Esophagus squamous epithelium (tissue), 5 donors: ENCODE measurements at places on chromosomes 4 and X.

GRCh38 chr4:84529169-84529751 lies 30.2 kb upstream of the NKX6-1 start:
- DNase-seq = no peak
- H3K36me3 ChIP-seq = no peaks in the 10 kb centered on the region
- no peaks in the 10 kb centered on the region for H3K4me1 ChIP-seq
- H3K27me3 ChIP-seq = no peaks in the 10 kb centered on the region

GRCh38 chr4:25552580-25553271 lies 102.9 kb upstream of the SLC34A2 start:
- no peaks in the 10 kb centered on the region for H3K36me3 ChIP-seq
- H3K27me3 ChIP-seq = no peaks in the 10 kb centered on the region
- no peak for DNase-seq
- H3K27ac ChIP-seq = peak overlapping the region; percentile 27

DNA sequence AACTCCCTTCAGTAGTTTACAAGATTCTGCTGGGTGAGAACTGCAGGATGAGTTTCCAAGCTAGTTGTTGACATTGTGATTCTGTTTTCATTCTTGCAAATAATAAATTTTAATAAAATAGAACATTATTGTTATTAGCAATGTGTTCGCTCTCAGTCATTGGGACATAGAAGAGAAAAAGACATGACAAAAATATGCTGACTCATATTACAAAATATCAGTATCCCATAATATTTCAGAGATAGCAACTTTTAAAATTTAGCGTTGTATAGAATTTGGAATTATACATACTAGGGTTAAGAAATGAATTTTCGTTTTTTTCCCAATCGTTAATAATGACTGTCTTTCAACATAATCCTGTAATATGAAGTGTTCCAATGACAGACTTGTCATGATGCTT lies 45.4 kb downstream of the KIT start:
- DNase-seq = no peak
- H3K4me3 ChIP-seq = no peak overlapping the region
- no peaks in the 10 kb centered on the region for H3K27me3 ChIP-seq
- H3K27ac ChIP-seq = no peak overlapping the region

GRCh38 chrX:139766545-139766983 lies 58.6 kb upstream of the MCF2 start:
- no peak for DNase-seq
- no peaks in the 10 kb centered on the region for H3K27me3 ChIP-seq
- no peak overlapping the region for H3K27ac ChIP-seq
- no peaks in the 10 kb centered on the region for H3K36me3 ChIP-seq
- H3K4me3 ChIP-seq = no peak overlapping the region

GRCh38 chr4:71355045-71355444 lies 16.2 kb downstream of the SLC4A4 start:
- no peaks in the 10 kb centered on the region for H3K27me3 ChIP-seq
- no peaks in the 10 kb centered on the region for H3K36me3 ChIP-seq
- no peak for DNase-seq
- no peak overlapping the region for H3K4me3 ChIP-seq
- no peaks in the 10 kb centered on the region for H3K4me1 ChIP-seq
- H3K27ac ChIP-seq = no peak overlapping the region

DNA sequence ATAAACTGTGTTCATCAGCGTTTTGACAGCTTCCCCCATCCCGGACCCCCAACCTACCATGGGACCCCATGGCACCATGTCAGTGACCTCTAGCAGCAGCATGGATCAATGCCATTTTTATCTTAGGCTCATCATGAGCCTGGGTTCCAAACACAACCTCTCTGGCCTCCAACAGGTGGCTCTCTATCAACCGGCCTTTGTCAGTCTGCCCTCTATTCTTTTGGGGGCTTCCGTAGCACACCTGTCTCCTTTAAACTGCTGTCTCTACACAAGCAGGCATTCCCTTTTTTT lies 721 bp upstream of the TMEM150C start:
- no peak overlapping the region for H3K27ac ChIP-seq
- DNase-seq = no peak
- no peaks in the 10 kb centered on the region for H3K36me3 ChIP-seq
- peaks cover 14% of the 10 kb centered on the region for H3K4me1 ChIP-seq
- H3K4me3 ChIP-seq = no peak overlapping the region

- H3K27ac ChIP-seq = peak overlapping the region; percentile 56
- peaks cover 19% of the 10 kb centered on the region for H3K4me1 ChIP-seq
- no peaks in the 10 kb centered on the region for H3K36me3 ChIP-seq
- DNase-seq = no peak
- no peak overlapping the region for H3K4me3 ChIP-seq
Measured at GRCh38 chr4:84691800-84692199, 108.9 kb downstream of the CDS1 start.

DNA sequence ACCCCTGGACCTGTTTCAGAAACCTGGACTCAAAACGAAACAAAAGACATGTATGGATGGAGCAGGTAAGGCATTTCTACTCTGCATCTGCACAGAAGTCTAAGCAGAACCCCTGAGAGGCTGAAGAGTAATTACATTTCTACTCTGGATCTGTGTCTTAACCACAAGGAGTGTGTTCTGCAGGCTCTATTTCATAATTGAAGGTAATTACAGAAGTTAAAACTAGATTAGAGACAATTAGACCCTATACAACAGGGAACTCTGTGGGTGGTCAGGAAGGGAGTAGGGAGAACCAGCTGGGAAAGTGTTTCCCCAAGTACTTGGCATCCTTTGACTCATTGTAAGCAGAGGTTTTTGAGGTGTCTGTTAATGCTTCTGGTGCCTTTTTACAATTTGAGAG lies 69.8 kb downstream of the IGSF1 start:
- H3K27ac ChIP-seq = no peak overlapping the region
- no peak overlapping the region for H3K4me3 ChIP-seq
- H3K4me1 ChIP-seq = no peaks in the 10 kb centered on the region
- no peak for DNase-seq
- no peaks in the 10 kb centered on the region for H3K27me3 ChIP-seq
- H3K36me3 ChIP-seq = no peaks in the 10 kb centered on the region

- no peaks in the 10 kb centered on the region for H3K27me3 ChIP-seq
- no peak for DNase-seq
- no peak overlapping the region for H3K27ac ChIP-seq
- no peaks in the 10 kb centered on the region for H3K36me3 ChIP-seq
- H3K4me3 ChIP-seq = no peak overlapping the region
Measured at GRCh38 chrX:17529151-17529745, 154.2 kb downstream of the NHS start.

DNA sequence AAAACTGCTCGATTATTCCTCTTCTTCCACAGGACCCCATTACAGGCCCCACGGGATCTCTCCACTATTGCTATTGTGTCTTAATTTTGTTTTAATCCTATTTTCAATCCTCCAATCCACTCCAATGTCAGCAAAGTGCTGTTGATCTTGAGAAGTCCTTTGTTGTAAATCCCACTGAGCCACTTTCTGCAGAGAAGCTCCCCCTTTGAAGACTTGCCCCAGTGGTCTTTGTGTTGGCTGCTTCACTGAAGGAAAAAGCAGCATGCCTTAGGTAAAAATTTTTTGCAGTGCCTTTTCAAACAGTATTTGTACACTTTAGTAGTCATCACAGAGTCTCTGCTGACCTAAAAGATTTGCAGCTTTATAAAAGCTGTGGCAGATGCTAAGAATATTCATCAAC lies 252.0 kb upstream of the SLC7A11 start:
- no peak for DNase-seq
- H3K27me3 ChIP-seq = no peaks in the 10 kb centered on the region
- no peaks in the 10 kb centered on the region for H3K36me3 ChIP-seq
- H3K4me3 ChIP-seq = no peak overlapping the region
- no peaks in the 10 kb centered on the region for H3K4me1 ChIP-seq

GRCh38 chr4:132071815-132072214 lies 1077.3 kb upstream of the PCDH10 start:
- H3K4me3 ChIP-seq = no peak overlapping the region
- no peaks in the 10 kb centered on the region for H3K4me1 ChIP-seq
- H3K27ac ChIP-seq = no peak overlapping the region
- no peak for DNase-seq
